A673 (cell line): ENCODE measurements at places on chromosomes 12 and 14. TPM values are rescaled to one million over a fixed set of nuclear protein-coding genes. Genes with fewer than 3 reads are reported as not detected.

DNA sequence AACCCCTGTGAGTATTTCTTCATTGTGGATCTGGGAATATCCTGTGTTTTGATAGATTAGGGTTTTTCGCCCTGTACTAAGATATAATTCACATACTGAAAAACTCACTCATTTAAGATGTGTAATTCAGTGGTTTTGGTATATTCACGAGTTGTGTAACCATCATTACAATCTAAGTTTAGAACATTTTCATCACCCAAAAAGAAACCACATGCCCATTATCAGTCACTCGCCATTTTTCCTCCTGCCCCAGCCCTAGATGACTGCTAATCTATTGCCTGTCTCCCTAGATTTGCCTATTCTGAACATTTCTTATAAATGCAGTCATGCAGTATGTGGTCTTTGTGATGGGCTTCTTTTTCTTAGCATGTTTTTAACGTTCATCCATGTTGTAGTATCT is 67.9 kb upstream of the ATF1 start:
- no peaks in the 10 kb centered on the region for H3K27me3 ChIP-seq
- H3K4me1 ChIP-seq: no peaks in the 10 kb centered on the region

DNA sequence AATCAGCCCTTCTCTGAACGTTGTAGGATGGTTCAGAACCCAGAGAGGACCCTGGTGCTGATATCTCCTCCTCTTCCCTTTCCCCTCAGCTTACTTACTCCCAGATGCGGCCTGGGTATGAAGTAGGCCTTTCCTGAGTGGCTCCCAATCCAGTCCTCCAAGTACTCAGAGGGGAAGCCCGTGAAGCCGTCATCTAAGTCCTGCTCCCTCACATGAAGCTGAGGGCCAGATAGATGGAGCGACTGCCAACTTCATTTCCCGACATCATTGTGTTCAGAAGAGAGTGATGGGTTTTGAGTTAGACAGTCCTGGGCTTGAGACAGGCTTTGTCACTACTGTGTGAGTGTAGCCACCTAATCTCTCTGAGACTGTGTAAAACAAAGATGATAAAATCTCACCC is 2.7 kb downstream of the APOLD1 start:
- peaks cover 38% of the 10 kb centered on the region for H3K4me1 ChIP-seq
- no peaks in the 10 kb centered on the region for H3K36me3 ChIP-seq
- no peak overlapping the region for H3K27ac ChIP-seq
- no peaks in the 10 kb centered on the region for H3K27me3 ChIP-seq
- no peak for DNase-seq

DNA sequence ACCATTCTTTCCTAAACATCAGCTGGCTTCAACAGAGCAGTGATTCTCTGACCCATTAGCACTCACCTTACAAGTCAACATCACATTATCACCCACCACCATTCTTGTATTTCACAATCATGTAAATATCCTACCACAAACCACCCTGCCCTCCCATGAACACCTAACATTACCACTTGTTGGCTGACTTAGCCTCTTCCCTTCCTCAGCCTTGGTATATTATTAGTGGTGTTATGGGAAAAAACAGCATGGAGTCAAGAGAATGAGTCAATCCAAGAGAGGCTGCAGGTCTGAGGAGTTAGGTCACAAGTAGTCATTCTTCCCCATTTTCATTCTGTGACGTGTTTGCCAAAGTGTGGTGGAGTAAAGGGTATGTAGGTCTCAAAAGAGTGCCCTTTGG is 22.3 kb upstream of the MGP start:
- no peaks in the 10 kb centered on the region for H3K36me3 ChIP-seq
- no peaks in the 10 kb centered on the region for H3K27me3 ChIP-seq
- H3K27ac ChIP-seq: no peak overlapping the region
- DNase-seq: no peak
- peaks cover 5% of the 10 kb centered on the region for H3K4me1 ChIP-seq
- H3K4me3 ChIP-seq: no peak overlapping the region

DNA sequence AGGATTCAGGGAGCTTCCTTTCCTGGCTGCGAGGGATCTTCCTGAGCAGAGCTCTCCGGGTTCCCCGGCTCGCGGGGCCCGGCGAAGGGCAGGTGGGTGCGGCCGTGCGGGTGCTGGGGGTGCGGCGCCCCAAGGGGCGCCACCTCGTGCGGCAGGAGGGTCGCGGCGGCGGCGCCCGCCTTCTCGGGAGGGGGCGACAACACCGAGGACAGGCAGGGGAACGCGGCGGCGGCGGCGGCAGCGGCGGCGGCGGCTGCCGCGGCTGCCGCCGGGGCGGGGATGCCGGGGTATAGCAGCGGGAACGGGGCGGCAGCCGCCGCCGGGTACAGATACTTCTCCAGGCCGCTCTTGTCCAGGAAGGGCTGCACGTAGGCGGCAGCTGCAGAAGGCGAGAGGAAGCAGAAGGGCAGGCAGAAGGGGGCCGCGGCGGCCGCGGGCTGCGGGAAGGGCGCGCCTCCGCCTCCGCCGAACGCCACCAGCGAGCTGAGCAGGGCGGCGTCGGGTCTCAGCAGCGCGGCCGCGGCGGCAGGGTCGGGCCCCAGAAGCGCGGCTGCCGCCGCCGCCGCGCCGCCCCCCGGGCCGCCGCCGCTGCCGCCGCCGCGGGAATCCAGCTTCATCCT is 2.7 kb downstream of the BHLHE41 start:
- peaks cover 35% of the 10 kb centered on the region for H3K27me3 ChIP-seq
- H3K4me3 ChIP-seq: peak overlapping the region; percentile 52
- no peaks in the 10 kb centered on the region for H3K36me3 ChIP-seq
- peak; percentile 29 for DNase-seq
- no peak overlapping the region for H3K27ac ChIP-seq
- peaks cover 15% of the 10 kb centered on the region for H3K4me1 ChIP-seq

TRIM9 gene
- 6.8 and 9.8 TPM in 2 replicates for total RNA-seq

DNA sequence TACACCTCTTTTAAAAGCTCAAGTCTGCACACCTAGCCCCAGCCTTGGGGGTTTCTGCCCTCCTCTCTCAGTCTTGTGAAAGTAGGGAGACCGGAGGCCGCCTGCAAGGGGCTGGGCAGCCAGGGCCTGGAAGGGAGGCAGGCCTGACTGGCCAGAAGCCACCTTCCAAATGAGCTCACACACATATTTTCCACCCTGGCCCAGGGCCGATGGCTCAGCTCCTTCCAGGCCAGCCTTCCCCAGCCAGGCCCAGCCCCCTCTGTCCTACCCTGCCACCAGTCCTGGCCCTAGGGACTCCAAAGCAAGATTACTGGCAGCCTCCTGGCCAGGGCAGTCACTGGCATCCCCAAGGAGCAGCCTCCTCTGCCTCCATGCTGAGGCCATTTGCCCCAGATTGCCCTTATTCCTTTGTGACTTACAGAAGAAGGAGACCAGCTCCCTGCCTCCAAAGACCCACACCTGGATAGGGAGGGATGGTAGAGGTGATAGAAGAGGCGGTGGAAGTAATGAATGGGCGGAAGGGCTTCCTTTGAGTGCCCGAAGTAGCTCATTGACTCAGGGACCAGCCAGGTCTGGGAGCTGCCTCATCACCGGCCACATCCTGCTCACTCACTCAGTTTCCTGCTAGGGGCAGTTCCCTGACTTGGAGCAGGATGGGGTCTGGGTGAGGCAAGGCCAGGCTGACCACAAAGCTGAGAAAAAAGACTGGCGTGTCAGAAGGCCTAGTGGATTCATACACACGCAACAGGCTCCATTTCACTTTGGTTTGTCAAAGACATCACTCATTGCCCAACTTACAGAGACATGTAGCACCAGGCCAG is 14.8 kb downstream of the MMP14 start:
- peaks cover 2% of the 10 kb centered on the region for H3K36me3 ChIP-seq
- no peak overlapping the region for H3K27ac ChIP-seq
- H3K27me3 ChIP-seq: no peaks in the 10 kb centered on the region

GRCh38 chr12:50313256-50313931 is 30.1 kb upstream of the LIMA1 start:
- DNase-seq: no peak
- no peak overlapping the region for H3K4me3 ChIP-seq
- H3K27ac ChIP-seq: no peak overlapping the region
- no peaks in the 10 kb centered on the region for H3K4me1 ChIP-seq
- H3K27me3 ChIP-seq: no peaks in the 10 kb centered on the region

KRT78 gene
- not detected in 2 replicates for total RNA-seq

PMEL gene
- total RNA-seq: 1.2 and 2.0 TPM in 2 replicates

CLEC1B gene
- not detected in 2 replicates for total RNA-seq

IFNG-AS1 gene
- not detected in 2 replicates for total RNA-seq

- H3K4me1 ChIP-seq: no peaks in the 10 kb centered on the region
- H3K27me3 ChIP-seq: no peaks in the 10 kb centered on the region
- DNase-seq: no peak
- H3K27ac ChIP-seq: no peak overlapping the region
- H3K4me3 ChIP-seq: no peak overlapping the region
- H3K36me3 ChIP-seq: no peaks in the 10 kb centered on the region
Measured at GRCh38 chr14:101929096-101929495, 35.3 kb upstream of the DYNC1H1 start.

OTX2 gene
- total RNA-seq: 129 and 147 TPM in 2 replicates

- H3K27me3 ChIP-seq: no peaks in the 10 kb centered on the region
- DNase-seq: no peak
Measured at GRCh38 chr12:124440031-124440626, 127.3 kb downstream of the NCOR2 start.

- H3K27ac ChIP-seq: no peak overlapping the region
- H3K4me1 ChIP-seq: no peaks in the 10 kb centered on the region
- H3K27me3 ChIP-seq: peaks cover 2% of the 10 kb centered on the region
Measured at GRCh38 chr14:53226553-53226952, 73.4 kb upstream of the DDHD1 start.

DNA sequence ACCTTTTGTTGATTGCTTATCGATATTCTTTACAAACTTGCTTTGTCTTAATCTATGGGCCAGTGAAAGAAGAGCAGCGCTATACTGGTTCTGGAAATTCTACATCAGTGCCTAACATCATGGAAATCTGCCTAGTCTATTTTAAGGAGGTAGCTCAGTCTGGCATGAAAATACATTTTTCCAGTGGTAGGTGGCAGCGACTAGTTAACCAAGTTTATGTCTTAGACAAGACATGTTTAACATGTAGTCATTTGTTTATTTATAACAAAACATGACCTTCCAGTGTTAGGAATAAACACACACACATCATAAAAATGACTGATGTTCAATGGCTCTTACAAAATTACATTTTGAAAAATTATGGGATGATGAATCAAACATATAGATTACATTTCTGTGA is 336.0 kb upstream of the SOX5 start:
- no peak overlapping the region for H3K4me3 ChIP-seq
- DNase-seq: no peak
- H3K36me3 ChIP-seq: no peaks in the 10 kb centered on the region
- H3K27me3 ChIP-seq: no peaks in the 10 kb centered on the region
- peaks cover 21% of the 10 kb centered on the region for H3K4me1 ChIP-seq

- H3K27me3 ChIP-seq: no peaks in the 10 kb centered on the region
- H3K36me3 ChIP-seq: no peaks in the 10 kb centered on the region
- H3K4me3 ChIP-seq: no peak overlapping the region
- peaks cover 34% of the 10 kb centered on the region for H3K4me1 ChIP-seq
Measured at GRCh38 chr14:59276235-59276634, 87.8 kb downstream of the DAAM1 start.

- H3K4me3 ChIP-seq: no peak overlapping the region
- H3K4me1 ChIP-seq: peaks cover 5% of the 10 kb centered on the region
- no peak overlapping the region for H3K27ac ChIP-seq
- no peak for DNase-seq
- no peaks in the 10 kb centered on the region for H3K27me3 ChIP-seq
- no peaks in the 10 kb centered on the region for H3K36me3 ChIP-seq
Measured at GRCh38 chr14:72617391-72618031, 276.4 kb downstream of the DPF3 start.

GRCh38 chr12:19615384-19615725 is 176.1 kb downstream of the AEBP2 start:
- no peak for DNase-seq
- H3K36me3 ChIP-seq: no peaks in the 10 kb centered on the region
- no peaks in the 10 kb centered on the region for H3K27me3 ChIP-seq
- peaks cover 6% of the 10 kb centered on the region for H3K4me1 ChIP-seq
- no peak overlapping the region for H3K27ac ChIP-seq

DNA sequence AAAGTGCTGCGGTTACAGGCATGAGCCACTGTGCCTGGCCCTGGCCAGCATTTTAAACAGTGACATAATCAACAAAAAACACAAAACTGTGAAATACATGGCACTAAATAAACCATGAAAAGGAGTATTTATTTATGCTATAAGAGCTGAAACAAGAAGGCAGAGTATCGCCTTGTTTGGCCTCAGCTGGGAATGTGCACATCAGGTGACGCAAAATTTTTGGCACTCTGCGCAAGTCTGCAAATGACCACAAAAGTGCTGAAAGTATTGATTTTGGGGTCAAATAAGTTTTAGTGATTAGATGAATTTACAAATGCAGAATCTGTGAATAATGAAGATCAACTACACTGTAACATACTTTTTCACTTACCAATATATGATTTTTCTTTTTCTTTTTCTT is 36.6 kb upstream of the NFKBIA start:
- DNase-seq: no peak
- H3K27me3 ChIP-seq: no peaks in the 10 kb centered on the region
- no peak overlapping the region for H3K27ac ChIP-seq
- no peak overlapping the region for H3K4me3 ChIP-seq
- no peaks in the 10 kb centered on the region for H3K4me1 ChIP-seq

GRCh38 chr14:103496776-103497175 is 25.9 kb downstream of the CKB start:
- H3K4me1 ChIP-seq: no peaks in the 10 kb centered on the region
- H3K36me3 ChIP-seq: peaks cover 59% of the 10 kb centered on the region
- H3K27ac ChIP-seq: no peak overlapping the region
- H3K4me3 ChIP-seq: no peak overlapping the region
- no peak for DNase-seq

DNA sequence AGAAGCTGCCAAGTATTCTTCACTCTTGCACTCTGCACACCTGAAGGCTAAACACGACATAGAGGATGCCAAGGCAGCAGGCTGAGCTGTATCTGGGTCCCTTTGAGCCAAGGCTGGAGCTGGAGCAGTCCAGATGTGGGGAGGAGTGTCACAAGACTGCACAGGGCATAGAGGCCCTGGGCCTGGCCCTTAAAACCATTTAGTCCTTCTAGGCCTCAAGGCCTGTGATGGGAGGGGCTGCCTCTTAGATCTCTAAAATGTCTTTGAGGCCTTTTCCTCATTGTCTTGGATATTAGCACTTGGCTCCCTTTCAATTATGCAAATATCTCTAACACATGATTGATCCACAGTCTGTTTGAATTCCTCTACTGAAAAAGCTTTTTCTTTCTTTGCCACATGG is 28.0 kb upstream of the C14orf132 start:
- no peak overlapping the region for H3K27ac ChIP-seq
- no peak overlapping the region for H3K4me3 ChIP-seq
- peak; percentile 8 for DNase-seq
- H3K27me3 ChIP-seq: no peaks in the 10 kb centered on the region
- H3K36me3 ChIP-seq: no peaks in the 10 kb centered on the region

- no peak overlapping the region for H3K27ac ChIP-seq
- DNase-seq: no peak
- no peaks in the 10 kb centered on the region for H3K4me1 ChIP-seq
- no peaks in the 10 kb centered on the region for H3K36me3 ChIP-seq
- H3K27me3 ChIP-seq: no peaks in the 10 kb centered on the region
Measured at GRCh38 chr14:53004976-53005375, 54.1 kb upstream of the FERMT2 start.

FIGNL2 gene
- total RNA-seq: 0.21 and 0.33 TPM in 2 replicates
